ENCODE measurements at places on chromosomes 2 and 18.

GRCh38 chr2:172465417-172466334 is 38.3 kb downstream of the ITGA6 start:
- DNase-seq, result peak; percentile 81

DNA sequence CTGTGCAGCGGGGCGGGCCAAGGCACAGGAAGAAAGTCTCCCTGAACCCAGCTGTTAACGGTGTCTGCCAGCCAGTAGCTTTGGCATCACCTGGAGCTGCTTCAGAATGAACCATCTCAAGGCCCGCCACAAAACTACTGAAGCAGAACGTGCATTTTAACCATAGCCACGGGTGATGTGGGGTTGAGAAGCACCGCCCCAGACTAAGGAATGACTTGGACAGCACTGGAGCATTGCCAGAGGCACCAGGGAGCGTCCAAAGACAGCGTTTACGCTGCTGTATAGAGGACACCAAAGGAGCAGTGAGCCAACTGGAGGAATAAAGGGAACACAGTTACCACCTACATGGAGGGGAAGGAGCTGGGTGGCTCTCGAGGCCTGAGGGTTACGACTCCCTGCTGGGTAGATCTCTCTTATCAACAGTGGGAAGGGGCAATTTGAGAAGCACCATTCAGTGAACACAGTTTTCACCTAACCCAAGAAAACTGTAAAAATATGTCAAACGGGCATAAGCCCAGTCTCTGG is 28.4 kb upstream of the LONRF2 start:
- no peak for DNase-seq

DNA sequence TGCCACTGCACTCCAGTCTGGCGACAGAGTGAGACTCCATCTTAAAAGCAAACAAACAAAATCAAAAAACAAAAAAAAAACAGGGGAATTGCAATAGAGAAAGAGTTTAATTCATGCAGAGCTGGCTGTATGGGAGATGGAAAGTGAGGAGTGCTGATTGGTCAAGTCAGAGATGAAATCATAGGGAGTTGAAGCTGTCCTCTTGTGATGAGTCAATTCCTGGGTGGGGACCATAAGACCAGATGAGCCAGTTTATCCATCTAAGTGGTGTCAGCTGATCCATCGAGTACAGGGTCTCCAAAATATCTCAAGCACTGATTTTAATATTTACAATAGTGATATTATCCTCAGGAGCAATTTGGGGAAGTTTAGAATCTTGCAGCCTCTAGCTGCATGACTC is 45.3 kb downstream of the FRZB start:
- no peak for DNase-seq

GRCh38 chr2:186761814-186762213 is 68.0 kb downstream of the FAM171B start:
- DNase-seq, result no peak

DNA sequence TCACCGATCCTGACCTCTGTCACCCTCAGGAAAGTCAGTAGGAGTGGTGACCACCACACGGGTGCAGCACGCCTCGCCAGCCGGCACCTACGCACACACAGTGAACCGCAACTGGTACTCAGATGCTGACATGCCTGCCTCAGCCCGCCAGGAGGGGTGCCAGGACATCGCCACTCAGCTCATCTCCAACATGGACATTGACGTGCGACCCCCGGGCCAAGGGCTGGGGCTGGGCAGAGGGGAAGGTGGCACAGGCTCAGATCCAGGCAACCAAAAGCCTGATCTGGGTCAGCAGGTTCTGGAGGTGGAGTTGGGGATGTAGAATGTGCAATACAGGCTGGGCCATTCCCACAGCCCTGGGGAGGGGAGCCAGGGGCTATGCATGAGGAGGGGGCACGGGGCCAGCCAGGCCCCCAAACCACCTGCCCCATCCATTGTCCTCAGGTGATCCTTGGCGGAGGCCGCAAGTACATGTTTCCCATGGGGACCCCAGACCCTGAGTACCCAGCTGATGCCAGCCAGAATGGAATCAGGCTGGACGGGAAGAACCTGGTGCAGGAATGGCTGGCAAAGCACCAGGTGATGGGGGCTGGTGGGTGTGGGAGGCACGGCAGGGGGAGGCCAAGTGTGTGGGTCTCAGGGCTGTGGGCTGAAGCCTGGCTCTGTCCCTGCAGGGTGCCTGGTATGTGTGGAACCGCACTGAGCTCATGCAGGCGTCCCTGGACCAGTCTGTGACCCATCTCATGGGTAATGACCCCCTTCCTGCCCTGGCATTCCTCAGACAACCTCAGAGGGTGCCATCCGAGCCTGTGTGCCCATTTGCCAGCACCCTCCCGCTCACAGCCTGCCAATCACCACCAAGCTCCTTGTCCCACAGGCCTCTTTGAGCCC is 1.4 kb downstream of the ALPI start:
- DNase-seq, result no peak

DNA sequence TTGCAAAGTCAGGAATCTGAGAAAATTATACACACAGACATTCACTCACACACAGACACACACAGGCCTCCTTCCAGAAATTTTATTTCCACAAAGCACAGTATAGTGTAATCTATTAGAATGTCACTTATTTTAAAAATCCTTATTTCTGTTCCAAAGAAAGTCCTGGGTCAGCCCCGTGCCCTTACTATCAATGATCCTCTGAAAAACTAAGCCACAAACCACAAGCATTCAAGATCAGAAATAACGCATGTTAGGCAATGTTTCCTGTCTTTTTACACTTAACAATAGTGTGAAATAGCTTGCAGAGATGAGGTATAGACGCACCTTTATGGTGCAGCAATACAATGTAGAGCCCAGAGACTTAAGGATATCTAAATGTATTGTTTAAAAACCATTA is 25.8 kb downstream of the TBC1D8 start:
- DNase-seq, result no peak

DNA sequence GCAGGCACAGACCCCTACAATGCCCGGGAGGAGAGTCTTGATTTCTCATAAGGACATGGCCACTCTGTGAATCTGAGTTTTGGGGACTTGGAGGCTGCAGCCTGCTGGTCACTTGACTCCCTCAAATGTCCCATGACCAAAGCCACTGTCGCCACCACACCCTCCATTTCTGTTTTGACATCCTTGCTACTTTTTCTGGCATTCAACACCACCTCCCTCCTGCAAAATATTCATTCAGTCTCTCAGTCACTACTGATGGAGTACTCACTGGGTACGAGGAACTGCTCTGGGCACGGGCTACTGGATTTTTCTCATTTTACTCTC is 208.6 kb upstream of the HAAO start:
- no peak for DNase-seq

- DNase-seq, result peak; percentile 50
These were observed 1.4 kb downstream of the SPATS2L start for GRCh38 chr2:200307724-200308545.

DNA sequence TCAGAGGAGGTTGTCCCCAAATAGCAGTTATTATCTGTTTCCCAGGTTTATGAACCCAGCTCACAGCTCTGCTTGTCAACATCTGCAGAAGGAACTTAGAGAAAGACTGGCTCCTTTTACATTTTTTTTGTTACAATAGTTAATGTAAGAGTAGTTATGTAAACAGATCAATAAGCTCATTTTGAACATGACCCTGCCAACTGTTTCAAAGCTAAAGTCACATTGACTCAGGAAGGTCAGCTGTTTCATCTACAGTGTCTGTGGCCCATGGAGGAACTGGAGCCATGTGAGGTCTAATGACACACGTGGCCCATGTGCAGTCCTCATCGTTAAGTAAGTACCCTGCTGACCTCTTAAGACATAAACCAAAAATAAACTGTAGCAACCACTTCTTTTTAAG is 97.1 kb downstream of the SH3RF3 start:
- DNase-seq, result no peak

DNA sequence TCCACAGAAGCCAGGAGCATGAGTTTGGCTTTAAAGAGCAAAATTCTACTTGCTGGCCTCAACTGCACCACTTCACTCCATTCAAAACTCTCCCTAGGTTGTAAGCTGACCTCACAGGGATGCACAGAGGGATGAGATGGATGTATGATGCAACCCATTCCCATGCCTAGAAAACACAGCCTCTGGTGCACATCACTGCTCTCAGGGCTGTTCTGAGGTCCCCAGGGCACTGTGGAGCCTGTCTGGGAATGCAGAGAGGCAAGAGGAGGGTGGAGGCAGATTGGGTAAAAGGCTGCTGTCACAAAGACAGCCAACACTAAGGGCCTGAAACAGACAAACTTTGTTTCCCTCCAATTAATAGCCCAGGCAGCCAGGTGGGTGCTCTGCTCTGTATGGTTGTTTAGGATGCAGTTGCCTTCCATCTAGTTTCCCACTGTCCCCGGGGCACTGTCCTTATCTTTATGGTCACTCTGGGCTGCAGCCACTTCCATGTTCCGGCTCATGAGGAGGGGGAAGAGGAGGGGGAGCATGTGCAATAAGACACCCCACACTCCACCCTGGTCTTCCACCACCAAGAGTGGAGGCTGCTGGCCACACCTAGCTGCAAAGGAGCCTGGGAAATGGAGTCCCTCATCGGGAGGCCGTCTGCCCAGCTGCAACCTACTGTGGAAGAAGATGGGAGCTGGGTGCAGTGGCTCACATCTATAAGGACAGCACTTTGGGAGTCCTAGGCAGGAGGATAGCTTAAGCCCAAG is 7.0 kb downstream of the GPR45 start:
- DNase-seq, result peak; percentile 47

- peak; percentile 47 for DNase-seq
These were observed 65.2 kb downstream of the CCDC195 start for GRCh38 chr2:224650815-224651439.

GRCh38 chr2:102736410-102737409 is 25.1 kb upstream of the TMEM182 start:
- peak; percentile 60 for DNase-seq

GRCh38 chr2:187051350-187051749 is 202.4 kb upstream of the ZSWIM2 start:
- no peak for DNase-seq

GRCh38 chr2:226443112-226443511 is 356.5 kb downstream of the IRS1 start:
- no peak for DNase-seq

- peak; percentile 48 for DNase-seq
These were observed 77.0 kb downstream of the SMIM21 start for GRCh38 chr18:75350512-75350839.

DNA sequence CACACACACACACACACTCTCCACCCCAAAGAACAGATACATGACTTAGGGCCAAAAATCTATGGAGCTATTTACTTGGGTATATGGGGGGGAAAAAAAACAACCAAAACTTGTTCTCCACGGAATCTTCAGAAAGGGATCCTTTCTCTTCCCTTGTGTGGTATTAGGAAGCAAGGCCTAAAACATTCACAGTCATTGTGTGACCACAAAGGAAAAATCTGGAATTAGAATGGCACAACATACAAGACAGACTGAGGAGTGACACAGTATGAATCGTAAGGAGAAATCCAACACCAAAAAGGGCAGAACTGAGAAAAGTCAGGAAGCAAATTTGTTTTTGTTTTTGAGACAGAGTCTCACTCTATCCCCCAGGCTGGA is 70.3 kb downstream of the ASXL2 start:
- peak; percentile 66 for DNase-seq

DNA sequence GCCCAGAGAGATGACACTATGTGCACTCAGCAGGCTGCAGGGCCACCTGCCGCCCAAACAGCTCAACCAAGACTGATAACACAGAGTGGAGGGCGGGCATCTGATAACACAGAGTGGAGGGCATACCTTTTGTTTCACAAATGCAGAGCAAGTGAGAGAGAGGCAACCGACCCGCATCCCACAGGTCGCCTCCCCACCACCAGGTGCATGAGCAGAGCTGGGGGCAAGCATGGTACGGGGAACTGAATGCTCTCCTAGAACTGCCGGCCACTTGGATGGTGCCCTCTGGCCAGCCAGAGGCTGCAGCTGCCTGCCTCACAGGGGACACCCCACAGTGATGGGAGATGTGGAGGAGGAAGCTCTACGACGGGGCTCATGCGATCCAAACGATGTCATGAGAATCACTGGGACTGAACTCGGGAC is 49.5 kb downstream of the ANO7 start:
- DNase-seq, result no peak

GRCh38 chr2:8193686-8194615 is 487.9 kb upstream of the ID2 start:
- DNase-seq, result no peak

- DNase-seq, result no peak
These were observed 78.0 kb upstream of the BZW1 start for GRCh38 chr2:200733713-200734198.

DNA sequence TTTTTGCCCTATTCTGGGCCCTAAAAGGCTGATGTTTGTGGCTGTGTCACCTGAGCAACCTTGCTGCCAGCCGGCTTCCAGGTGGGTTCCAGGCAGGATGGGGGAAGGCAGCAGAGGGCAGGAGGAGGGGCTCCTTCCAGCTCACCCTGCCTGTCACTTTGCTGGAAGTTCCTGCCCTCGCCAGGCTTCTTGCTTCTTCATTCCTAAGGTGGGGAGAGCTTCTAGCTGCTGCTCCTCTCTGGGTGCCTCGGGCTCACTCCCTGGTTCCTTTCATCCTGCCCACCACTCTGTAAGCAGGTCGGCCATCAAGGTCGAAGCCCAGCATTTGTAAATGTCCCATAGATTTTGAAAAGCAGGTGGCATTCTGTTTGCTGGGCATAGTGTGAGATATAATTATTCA is 249.4 kb upstream of the HS6ST1 start:
- no peak for DNase-seq

GRCh38 chr2:216555274-216555673 is 56.6 kb downstream of the RPL37A start:
- peak; percentile 48 for DNase-seq

GRCh38 chr2:133167990-133168389 is 400.3 kb downstream of the NCKAP5 start:
- DNase-seq, result peak; percentile 32

GRCh38 chr18:31998880-31999412 is 19.7 kb upstream of the RNF125 start:
- DNase-seq, result no peak

- DNase-seq, result no peak
These were observed 456.6 kb upstream of the REG3G start for GRCh38 chr2:78568782-78569373.

DNA sequence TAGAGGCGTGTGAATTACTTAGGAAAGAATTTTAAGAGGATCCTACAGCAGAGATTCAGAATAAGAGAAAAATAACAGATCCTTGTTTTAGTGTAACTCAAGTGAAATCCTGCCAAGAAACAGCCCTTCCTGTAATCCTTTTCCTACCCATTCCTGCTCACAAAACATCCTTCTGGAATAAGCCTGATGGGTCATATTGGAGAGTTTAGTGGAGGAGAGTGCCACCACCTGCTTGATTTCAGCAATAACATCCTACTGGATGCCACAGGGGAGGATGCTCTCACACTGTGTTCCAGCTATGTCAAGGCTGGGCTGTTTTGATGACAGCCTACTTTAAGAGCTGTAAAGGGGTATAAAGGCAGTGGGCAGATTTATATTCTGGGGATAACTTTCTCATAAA is 54.8 kb upstream of the CCDC178 start:
- DNase-seq, result peak; percentile 47

- DNase-seq, result peak; percentile 85
These were observed 60.5 kb upstream of the POMC start for GRCh38 chr2:25228848-25229278.

GRCh38 chr2:68127358-68128242 is 30.1 kb upstream of the PNO1 start:
- no peak for DNase-seq

- peak; percentile 27 for DNase-seq
These were observed 1.3 kb downstream of the SPTBN1 start for GRCh38 chr2:54457323-54458023.

- no peak for DNase-seq
These were observed 106.4 kb downstream of the NDUFA10 start for GRCh38 chr2:239918749-239919148.
